ENCODE measurements at places on chromosomes 7 and 10.
A peak's percentile ranks its signal among the peaks of the same experiment; 100 is the strongest.

DNA sequence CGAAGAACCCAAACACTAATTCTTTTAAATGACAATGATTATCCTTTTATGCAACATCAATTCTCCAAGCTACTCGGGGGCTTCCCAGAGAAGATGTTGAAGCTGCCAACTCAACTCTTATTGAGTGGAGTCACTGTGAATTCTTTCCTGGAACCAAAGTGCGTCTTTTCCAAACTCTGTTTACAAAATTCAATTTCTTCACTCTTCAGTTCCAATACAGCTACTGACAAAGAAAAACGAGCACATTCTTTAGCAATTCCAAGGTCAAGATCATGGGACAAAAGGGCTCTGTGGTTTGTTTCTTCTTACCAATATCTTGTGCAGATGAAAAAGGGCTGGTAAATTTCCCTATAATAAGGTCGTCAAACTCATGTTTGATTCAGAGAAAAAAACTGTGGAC lies 74.2 kb downstream of the FAS start:
- DNase-seq, result no peak

GRCh38 chr10:4590807-4591206 lies 235.2 kb upstream of the AKR1E2 start:
- DNase-seq, result no peak

GRCh38 chr7:112080978-112081377 lies 125.2 kb downstream of the DOCK4 start:
- no peak for DNase-seq

GRCh38 chr10:118666350-118666749 lies 70.9 kb upstream of the PRLHR start:
- no peak for DNase-seq

DNA sequence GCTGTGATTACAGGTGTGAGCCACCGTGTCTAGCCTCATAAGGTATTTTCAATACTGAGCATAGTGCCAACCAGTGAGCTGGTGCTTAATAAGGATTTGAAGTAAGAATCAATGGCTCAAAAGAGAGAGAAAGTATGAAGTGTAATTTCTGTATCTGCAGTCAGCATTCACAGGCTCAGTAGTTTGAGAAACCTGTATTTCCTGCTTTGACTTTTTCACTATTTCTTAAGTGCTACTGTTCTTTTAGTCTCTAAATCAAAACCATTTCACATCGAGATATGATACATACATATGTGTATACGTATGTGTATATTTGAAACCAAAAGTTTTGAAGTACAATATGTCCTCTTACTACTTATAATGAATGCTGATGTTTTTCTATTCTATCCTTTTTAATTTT lies 189.9 kb downstream of the PPP1R9A start:
- DNase-seq, result peak; percentile 18

DNA sequence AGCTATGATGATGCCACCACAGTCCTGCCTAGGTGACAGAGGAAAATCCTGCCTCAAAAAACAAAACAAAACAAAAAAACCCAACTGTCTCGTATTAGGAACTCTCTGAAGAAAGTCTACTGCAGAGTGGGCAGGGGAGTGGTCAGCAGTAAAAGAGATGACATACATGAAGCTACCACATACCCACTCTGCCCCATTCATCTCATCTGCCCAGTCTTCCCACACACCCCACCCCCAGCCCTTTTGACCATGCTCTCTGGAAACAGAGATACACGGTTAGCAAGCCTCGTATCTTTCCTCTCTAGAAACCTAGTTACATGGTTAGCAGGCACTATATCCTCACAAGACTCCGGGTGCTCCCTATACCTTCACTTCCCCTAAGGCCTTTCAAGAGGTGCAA lies 8.3 kb downstream of the SLC37A3 start:
- no peak for DNase-seq

GRCh38 chr7:43249823-43250145 lies 137.3 kb downstream of the HECW1 start:
- DNase-seq, result no peak

GRCh38 chr10:93711891-93712290 lies 9.5 kb upstream of the FRA10AC1 start:
- no peak for DNase-seq

GRCh38 chr10:113111900-113112853 lies 162.1 kb downstream of the TCF7L2 start:
- DNase-seq, result no peak

DNA sequence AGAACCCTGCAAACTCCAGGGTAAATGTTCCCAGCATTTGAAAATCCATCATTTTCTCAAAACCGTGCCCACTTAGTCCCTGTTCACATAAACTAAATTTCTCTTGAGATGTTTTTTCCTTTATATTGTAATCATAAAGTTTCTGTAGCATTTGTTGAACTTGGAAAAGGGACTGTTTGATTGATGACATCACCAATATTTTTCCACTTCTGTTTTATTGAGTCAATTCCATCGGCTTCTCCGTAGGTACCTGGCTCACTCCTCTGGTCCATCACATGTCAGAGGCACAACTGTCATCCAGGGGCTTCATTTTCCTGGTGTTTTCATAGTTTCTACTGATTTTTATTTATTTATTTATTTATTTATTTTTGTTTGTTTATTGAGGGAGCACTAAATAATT lies 462.5 kb upstream of the PFKP start:
- no peak for DNase-seq

GRCh38 chr7:115516341-115516740 lies 514.2 kb downstream of the TFEC start:
- DNase-seq, result no peak

DNA sequence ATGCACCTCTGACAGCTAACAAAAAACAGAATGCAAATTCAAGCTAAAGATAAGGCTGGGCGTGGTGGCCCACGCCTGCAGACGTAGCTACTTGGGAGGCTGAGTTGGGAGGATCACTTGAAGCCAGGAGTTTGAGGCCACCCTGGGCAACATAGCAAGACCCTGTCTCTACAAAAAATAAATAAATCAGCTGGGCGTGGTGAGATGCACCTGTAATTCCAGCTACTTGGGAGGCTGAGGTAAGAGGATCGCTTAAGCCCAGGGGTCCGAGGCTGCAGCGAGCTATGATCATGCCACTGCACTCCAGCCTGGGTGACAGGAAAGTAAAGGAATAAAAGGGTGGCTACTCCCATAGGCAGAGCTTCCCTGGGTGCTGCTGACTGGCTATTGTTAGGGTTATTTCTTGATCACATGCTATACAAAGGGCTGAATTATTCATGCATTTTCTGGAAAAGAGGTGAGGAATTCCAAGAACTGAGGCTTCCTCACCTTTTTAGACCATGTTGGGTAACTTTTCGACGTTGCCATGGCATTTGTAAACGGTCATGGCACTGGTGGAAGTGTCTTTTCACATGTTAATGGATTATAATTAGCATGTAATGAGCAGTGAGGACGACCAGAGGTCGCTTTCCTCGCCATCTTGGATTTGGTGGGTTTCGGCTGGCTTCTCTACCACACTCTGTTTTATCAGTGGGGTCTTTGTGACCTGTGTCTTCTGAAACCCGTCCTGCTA lies 6.9 kb upstream of the PSMG3 start:
- no peak for DNase-seq

DNA sequence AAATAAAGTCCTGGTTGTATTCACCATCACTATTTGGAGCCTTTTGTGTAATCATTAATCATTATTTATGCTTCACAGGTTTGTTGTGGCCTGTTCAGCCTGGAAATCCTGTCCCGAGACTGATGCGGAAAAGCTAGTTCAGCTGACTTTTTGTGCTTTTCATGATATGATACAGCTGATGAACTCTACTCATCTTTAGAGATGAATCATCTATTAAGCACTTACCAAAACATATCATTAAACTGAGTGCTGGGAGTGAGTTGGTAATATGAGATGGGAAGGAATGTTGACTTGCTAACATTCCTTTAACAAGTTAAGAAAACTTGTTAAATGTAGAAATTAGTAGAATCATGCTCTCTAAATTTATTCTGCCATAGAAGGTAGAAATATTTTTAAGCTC lies 53.0 kb downstream of the CROT start:
- no peak for DNase-seq

DNA sequence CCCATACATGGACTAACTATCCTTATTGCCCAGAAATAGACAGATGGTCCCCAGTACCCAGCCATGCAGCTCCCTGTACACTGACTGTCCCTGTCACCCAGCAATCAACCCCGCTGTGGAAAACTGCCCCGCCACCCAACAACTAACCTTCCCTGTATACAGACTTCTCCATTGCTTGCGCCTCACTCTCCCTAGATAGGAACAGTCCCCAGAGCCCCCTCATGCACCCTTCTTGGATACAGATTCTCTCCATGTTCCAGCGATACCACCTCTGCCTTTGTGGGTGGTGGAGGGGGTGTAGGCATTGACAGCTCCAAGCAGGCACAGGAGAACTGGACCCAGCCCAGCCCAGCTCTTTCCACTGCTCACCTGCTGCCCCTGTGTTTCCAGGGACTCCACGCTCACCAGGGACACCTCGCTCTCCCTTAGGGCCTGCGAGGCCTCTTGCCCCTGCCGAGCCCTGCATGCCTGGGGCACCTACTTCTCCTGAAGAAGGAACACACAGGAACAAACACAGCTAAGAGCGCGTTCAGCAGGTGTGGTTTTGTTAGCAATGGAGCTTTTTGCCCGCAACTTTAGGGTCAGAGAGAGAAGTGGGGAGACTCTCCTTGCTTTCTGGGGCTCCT lies 7.2 kb downstream of the SFTPD start:
- DNase-seq, result no peak

GRCh38 chr10:61960396-61961120 lies 59.1 kb downstream of the ARID5B start:
- DNase-seq, result no peak

- DNase-seq, result no peak
Observed at GRCh38 chr10:132303361-132304115, 4.2 kb downstream of the STK32C start.

DNA sequence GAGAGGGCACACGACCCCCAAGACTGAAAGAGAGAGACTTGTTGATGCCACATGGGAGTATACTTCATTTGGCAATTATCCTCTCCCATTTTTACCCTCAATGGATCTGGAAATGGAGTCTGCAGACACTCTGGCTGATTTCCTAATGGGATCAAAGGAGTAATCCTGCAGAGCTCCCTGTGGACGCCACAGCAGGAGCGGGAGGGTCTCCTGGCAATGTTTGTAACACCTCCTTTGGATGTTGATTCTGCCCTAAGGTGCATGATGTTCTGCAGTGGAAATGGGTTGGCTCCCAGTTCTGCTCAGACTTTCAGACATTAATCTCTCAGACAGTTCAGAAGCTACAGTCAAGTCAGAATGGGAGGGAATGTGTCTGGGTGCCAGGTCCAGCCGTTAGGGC lies 166.0 kb upstream of the WDR11 start:
- no peak for DNase-seq

GRCh38 chr10:34104829-34105572 lies 710.1 kb downstream of the PARD3 start:
- DNase-seq, result peak; percentile 70

DNA sequence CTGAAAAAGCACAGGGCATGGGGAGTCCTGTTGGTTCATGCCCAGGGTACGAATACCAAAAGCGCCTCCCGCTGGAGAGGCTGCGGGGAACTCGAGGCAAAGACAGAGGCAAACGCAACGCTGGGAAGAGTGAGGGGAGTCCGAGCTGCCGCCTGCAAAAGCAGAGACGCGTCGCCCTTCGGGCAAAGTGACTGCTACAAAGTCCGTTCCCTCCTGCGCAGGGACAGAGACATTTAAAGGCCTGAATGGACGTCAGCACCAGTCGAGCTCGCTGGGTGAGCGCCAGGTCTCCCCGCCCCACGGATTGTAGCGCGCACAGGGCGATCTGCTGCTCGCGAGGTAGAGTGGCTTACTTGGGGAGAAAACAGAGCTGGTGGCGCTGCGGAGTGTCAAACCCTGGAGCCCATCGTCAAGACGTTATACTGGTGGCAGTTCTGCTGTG lies 732.8 kb downstream of the ZWINT start:
- DNase-seq, result peak; percentile 13

DNA sequence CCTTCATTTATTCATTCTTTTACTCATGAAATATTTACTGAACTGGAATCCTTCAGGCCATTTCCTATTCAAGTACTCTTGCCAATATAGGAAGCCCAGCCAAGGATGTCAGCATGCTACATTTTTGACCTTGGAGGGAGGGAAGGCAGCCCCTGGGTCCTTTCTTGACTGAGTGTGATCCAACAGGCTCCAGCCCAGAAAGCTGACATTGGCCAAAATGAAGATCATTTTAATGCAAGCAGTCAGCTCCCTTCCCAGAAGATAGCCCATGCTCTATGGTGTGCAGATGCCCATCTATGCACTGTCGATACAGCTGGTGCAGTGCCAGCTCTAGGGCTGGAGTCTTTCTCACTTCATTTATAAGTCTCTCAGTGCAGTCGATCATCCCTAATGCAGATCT lies 646.0 kb downstream of the KCNMA1 start:
- DNase-seq, result peak; percentile 88

GRCh38 chr7:32273297-32273696 lies 203.1 kb upstream of the PDE1C start:
- no peak for DNase-seq

All from right lung (tissue), 10 donors.